ENCODE measurements at places on chromosomes 16 and 17. TPM values are rescaled to one million over a fixed set of nuclear protein-coding genes. Genes with fewer than 3 reads are reported as not detected.

GRCh38 chr16:66256919-66257318, 109.6 kb upstream of the CDH5 start:
- no peak overlapping the region for H3K4me3 ChIP-seq
- peaks cover 8% of the 10 kb centered on the region for H3K27me3 ChIP-seq
- DNase-seq, result no peak
- no peaks in the 10 kb centered on the region for H3K36me3 ChIP-seq

DNA sequence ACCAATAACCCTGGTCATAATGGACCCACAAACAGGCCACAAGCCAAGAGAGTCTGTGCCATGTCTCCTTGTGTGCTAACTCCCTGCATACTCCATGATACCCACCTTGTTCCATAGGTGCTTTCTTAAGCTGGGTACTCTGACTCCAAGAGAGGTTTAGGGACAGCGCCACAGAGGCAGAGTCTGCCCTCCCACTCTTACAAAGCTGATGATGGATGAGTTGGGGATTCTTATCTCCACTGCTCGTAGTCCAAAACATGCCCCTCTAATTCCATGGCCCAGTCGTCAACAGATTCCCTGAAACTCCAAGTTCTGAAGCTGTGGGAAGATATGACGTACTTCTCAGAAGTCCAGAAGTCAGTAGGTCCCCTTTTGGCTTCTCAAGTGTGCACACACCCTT, 184.4 kb upstream of the CCL2 start:
- H3K4me1 ChIP-seq, result no peaks in the 10 kb centered on the region
- H3K27ac ChIP-seq, result no peak overlapping the region
- no peak for DNase-seq
- no peak overlapping the region for H3K4me3 ChIP-seq
- H3K36me3 ChIP-seq, result no peaks in the 10 kb centered on the region

DNA sequence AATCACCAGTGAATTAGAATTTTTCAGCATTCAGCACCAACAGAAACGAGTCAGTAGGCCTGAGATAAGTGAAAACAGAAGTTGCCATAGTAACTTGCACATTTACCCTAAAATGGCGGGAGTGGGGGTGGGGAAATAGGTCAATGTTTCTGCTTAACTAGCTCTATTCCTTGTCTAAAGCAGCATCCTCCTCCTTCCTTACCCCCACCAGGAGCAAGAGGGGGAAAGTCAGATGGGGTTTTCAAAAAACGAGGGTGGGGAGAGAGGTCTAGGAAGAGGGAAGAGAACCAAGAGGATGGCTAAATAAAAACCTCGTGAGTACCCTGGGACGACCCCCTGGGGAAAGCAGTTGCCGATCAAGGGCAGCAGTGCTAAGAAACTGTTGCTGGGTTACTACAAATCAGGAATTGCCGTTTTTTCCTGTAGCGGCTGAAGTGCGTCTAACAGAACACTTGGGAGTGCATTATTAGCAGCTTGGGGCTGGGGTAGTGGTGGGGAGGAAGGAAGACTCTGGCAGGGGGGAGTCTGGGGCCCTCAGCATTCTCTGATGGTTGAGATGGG, 34.4 kb upstream of the MNT start:
- H3K4me3 ChIP-seq, result no peak overlapping the region
- H3K27me3 ChIP-seq, result no peaks in the 10 kb centered on the region
- peaks cover 12% of the 10 kb centered on the region for H3K36me3 ChIP-seq

The MMP2 gene
- not detected for total RNA-seq

- peaks cover 28% of the 10 kb centered on the region for H3K27me3 ChIP-seq
- peak overlapping the region; percentile 91 for H3K27ac ChIP-seq
- peak overlapping the region; percentile 88 for H3K4me3 ChIP-seq
- H3K36me3 ChIP-seq, result no peaks in the 10 kb centered on the region
Observed at GRCh38 chr17:75877752-75878173, 618 bp downstream of the TRIM47 start.

- DNase-seq, result no peak
- H3K36me3 ChIP-seq, result no peaks in the 10 kb centered on the region
- no peak overlapping the region for H3K27ac ChIP-seq
- H3K4me3 ChIP-seq, result no peak overlapping the region
- peaks cover 3% of the 10 kb centered on the region for H3K4me1 ChIP-seq
Observed at GRCh38 chr17:37710344-37710886, 34.4 kb downstream of the HNF1B start.

DNA sequence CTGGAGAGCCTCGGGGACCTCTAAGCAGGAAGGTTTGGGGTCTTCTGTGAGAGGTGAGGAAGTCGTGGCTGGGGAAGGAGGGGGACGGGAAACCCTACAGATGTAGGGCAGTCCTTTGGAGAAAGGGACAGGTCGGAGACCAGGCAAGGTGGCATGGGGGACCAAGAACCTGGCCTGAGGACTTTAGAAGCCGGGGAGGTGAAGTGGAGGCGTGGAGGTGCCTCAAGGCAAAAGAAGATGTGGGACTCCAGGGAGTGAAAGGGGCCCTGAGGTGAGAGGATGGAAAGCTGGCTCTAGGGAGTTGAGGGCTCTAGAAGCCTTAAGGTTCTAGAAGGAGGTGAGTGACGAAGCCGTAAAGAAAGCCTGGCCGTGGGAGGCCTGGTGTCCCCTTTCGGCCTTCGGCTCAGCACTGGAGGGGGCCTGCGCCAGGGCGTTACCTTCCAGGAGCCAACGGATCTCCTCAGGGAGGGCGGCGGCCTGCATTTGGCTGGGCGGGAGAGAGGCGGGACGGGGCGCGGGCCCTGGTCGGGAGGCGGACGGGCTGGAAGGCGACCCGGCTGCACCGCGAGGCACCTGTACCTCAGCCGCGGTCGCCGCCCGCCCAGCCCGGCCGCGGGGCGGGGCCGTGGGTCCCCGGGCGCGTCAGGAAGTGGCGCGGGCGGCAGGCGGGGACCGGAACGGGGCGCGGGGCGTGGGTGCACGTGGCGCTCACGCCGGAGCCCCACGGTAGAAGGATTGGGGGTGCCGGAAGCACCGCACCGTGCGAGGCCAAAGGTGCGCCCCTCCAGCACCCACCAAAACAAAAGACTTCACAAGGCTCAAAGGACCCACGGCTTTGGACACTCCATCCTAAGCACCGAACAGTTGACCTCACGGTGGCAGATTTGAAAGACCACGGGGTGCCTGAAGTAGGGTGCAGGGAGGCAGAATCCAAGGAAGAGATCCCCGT, at the start of gene SKAP1:
SKAP1 (minus strand) TSS at position 577 of the 949 bp plus-strand sequence.
- DNase-seq, result peak; percentile 70
- H3K4me3 ChIP-seq, result peak within 1 kb of the TSS; percentile 82
- H3K4me1 ChIP-seq, result peaks cover 51% of the 10 kb centered on the region
- H3K27ac ChIP-seq, result peak within 1 kb of the TSS; percentile 86
- peaks cover 36% of the 10 kb centered on the region for H3K36me3 ChIP-seq

The MT1E gene
- 54.1 TPM for total RNA-seq

The MMP25 gene
- 88.3 TPM for total RNA-seq

DNA sequence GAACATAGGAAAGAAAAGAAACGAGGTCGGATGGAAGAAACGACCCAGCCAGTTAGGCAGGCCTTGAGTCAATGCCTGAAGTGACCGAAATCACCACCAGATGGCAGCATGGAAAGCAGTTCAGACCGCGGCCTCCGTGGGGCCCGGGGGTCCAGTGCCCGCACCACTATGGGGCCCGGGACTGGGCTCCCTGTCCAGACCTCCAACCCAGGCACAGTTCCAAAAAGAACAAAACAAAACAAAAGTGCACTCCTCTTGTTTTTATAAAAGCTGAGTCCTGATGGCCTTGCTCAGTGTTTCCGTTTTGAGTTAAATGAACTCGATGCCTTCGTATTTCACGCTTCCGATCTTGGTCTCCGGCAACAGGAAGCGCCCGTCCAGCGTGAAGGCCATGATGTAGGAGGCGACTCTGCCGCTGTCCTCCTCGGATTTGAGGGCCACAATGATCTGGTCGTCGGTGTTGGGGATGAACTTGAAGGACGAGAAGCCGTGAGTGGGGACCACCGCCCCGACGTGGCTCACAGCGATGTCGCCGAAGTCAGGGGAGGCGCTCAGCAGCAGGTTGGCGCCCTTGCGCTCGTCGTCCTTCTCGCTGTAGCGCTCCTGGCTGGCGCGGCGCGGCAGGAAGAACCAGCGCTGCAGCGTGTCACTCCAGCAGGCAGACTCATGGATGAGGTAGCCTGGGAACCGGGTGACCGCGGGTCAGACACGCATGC, 13.7 kb upstream of the LGALS3BP start:
- no peaks in the 10 kb centered on the region for H3K27me3 ChIP-seq
- H3K36me3 ChIP-seq, result peaks cover 45% of the 10 kb centered on the region
- DNase-seq, result peak; percentile 66
- H3K27ac ChIP-seq, result no peak overlapping the region
- H3K4me3 ChIP-seq, result no peak overlapping the region
- no peaks in the 10 kb centered on the region for H3K4me1 ChIP-seq

The IGF2BP1 gene
- total RNA-seq, result not detected

GRCh38 chr17:11565591-11565990, 32.7 kb upstream of the DNAH9 start:
- no peak for DNase-seq
- H3K27ac ChIP-seq, result no peak overlapping the region
- H3K4me3 ChIP-seq, result no peak overlapping the region
- no peaks in the 10 kb centered on the region for H3K4me1 ChIP-seq
- no peaks in the 10 kb centered on the region for H3K27me3 ChIP-seq
- no peaks in the 10 kb centered on the region for H3K36me3 ChIP-seq

GRCh38 chr17:50532452-50533024, at the start of gene EPN3:
Gene EPN3, plus strand, starts transcription at chr17:50532735. Its CDS starts 3,822 bp downstream, at chr17:50536557.
- DNase-seq, result no peak
- no peaks in the 10 kb centered on the region for H3K36me3 ChIP-seq
- peaks cover 59% of the 10 kb centered on the region for H3K27me3 ChIP-seq
- no peak within 1 kb of the TSS for H3K27ac ChIP-seq
- H3K4me3 ChIP-seq, result no peak within 1 kb of the TSS

The GJC1 gene
- 3.7 TPM for total RNA-seq

Measured in activated CD8-positive, alpha-beta memory T cell treated with anti-CD3 and anti-CD28 coated beads, Interleukin-2, amount 10 ng/mL, durations not matched to agents 7 days and 5 days (primary cell).